Muscle of arm (tissue), 14 donors: ENCODE measurements at places on chromosomes 2 and 18. TPM values are rescaled to one million over a fixed set of nuclear protein-coding genes. Genes with fewer than 3 reads are reported as not detected.

Gene CASP8
- polyA plus RNA-seq = 7.9 TPM

Gene L3MBTL4
- 4.2 TPM for polyA plus RNA-seq

Gene GPR45
- polyA plus RNA-seq = not detected

GRCh38 chr2:229405796-229406195 is 134.7 kb upstream of the PID1 start:
- DNase-seq = no peak

Gene REG1B
- not detected for polyA plus RNA-seq

- no peak for DNase-seq
Observed at GRCh38 chr2:135121016-135121657, 69.0 kb downstream of the RAB3GAP1 start.

GRCh38 chr2:37550190-37550589 is 121.3 kb downstream of the CDC42EP3 start:
- no peak for DNase-seq

DNA sequence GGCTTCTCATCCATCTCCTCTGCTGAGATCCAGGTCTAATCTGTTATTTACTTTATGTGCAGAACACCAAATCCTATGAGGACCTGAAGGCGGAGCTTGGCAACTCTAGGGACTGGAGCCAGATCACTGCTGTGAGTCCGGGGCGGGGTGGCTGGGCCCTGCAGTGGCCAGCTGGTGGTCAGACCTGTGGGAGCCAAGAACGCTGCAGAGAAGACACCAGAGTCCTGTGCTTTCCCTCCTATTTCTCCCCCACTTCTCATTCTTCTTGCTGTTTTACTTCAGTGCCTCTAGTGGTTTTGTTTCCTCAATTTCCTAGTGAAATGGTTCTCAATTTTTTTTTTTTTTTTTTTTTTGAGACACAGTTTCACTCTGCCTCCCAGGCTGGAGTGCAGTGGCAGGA is 19.7 kb downstream of the VIL1 start:
- DNase-seq = no peak

- DNase-seq = no peak
Observed at GRCh38 chr2:121450301-121450700, 80.4 kb upstream of the RNU4ATAC start.

GRCh38 chr18:10455726-10456453 is 1.5 kb downstream of the APCDD1 start:
- DNase-seq = no peak

Gene CTIF
- polyA plus RNA-seq = 46.3 TPM

- no peak for DNase-seq
Observed at GRCh38 chr2:216344950-216345300, 27.4 kb downstream of the MARCHF4 start.

DNA sequence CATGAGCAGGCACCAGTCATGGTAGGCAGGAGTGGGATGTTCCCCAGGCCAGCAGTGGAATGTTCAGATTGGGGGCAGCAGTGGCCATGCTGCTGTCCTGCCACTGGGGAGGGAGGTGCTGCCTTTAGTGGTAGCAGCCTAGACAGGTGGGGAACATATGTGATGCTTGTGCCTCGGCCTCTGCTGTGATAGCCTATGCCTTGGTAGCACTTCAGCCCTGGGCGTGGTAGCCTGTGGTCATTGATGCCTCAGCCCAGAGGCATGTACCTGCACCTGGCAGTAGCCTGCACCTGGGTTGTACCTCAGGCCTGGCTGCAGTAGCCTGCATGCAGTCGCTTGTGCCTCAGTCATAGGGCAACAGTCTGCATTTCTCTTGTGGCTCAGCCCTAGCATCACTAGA is 7.1 kb downstream of the RFTN2 start:
- DNase-seq = no peak

Gene CRACDL
- polyA plus RNA-seq = 1.2 TPM

Gene RTP5
- polyA plus RNA-seq = not detected

- DNase-seq = no peak
Observed at GRCh38 chr18:69787825-69788547, 159.7 kb downstream of the CD226 start.

Gene CCDC178
- 1.0 TPM for polyA plus RNA-seq

GRCh38 chr2:43989545-43989944 is 6.2 kb downstream of the LRPPRC start:
- DNase-seq = no peak

DNA sequence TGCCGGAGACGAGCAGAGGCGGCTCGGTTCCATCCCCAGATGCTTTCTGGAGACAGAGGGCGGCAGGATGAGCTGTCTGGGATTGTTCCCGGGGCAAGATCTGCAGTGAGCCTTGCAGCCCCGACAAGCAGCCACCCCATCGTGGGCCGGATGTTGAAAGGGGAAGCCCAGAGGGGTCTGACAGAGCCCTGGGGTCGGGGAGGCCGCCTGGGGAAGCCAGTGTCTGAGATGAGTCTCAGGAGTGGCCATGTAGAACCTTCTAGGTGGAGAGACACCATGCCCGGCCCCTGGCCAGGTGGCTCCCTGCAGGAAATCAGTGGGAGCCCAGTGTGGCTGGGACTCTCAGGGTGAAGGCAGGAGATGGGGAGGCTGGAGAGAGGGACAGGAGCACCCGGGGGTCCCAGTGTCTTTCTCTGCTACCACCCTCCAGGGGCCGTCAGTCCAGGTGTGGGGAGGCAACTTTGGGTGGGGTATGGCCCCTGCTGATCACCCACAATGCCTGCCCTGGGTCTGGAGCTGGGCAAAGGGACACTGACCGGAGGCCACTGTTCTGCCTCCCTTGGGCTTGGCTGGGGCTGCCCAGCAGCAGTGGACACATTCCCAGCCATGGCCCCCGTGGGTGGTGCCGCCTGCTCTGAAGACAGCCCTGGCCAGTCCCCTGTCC is 128.3 kb upstream of the HS6ST1 start:
- DNase-seq = no peak

Gene NYAP2
- polyA plus RNA-seq = 0.35 TPM

DNA sequence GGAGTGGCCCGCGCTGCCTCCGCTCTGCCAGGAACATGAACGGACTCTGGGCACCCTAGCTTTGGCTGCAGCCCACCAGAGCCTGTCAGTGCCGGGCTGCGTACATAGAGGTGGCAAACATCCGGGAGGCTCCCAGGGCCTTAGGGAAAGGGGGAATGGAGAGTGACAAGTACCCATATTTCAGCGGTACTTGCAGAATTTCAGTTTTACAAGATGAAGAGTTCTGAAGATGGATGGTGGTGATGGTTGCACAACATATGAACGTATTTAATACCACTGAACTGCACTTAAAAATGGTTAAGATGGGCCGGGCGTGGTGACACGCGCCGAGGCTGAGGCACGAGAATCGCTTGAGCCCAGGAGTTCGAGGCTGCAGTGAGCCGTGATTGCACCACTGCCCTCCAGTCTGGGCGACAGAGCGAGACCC is 873 bp downstream of the MTHFD2 start:
- DNase-seq = no peak

Gene FRZB
- polyA plus RNA-seq = 6.1 TPM

GRCh38 chr2:7165736-7166135 is 248.5 kb downstream of the RNF144A start:
- DNase-seq = no peak

GRCh38 chr2:189113963-189114362 is 65.6 kb downstream of the COL5A2 start:
- DNase-seq = no peak

Gene MATN3
- 1.0 TPM for polyA plus RNA-seq

DNA sequence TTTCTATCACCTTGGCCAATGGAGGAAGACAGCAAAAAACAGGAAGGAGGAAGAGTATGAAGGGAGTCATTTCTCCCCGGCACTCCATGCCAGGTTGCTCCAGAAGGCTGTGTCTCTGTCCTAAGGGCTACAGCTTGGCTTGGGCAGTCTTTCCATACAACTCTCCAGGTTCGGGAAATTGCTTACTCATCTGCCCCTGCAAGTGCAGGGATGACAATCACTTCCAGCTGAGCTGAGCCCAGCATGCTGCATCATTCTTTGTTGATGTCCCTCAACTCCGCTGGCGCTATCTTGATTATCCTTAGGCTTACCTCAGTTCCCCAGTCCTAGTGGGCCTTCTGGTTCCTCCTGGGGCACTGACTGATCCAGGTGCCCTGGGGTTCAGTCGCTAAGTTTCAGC is 86.9 kb upstream of the COPS8 start:
- DNase-seq = no peak

Gene MYOM1
- 547 TPM for polyA plus RNA-seq

Gene IWS1
- polyA plus RNA-seq = 51.0 TPM

DNA sequence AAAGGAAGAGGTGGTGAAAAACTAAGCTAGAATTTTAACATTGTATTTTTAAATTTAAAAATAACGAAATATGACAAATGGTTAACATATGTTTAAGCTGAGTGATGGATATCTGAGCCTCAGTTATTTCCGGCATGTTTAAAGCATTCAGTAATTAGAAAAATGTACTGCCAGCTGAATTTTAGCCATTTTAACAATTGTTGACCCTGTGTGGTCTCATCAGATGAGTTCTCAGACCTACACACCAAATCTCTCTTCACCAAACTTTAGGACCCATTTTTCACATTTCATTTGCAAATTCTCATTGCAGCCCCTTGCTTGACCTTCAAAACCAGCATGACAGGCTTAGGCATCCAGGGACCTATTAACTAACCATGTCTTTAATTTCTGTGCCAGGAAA is 91.5 kb upstream of the RGPD4 start:
- no peak for DNase-seq

Gene DCDC2C
- polyA plus RNA-seq = not detected

Gene MROH2A
- not detected for polyA plus RNA-seq

Gene C2orf66
- not detected for polyA plus RNA-seq

GRCh38 chr2:436205-436604 is 148.3 kb upstream of the ALKAL2 start:
- no peak for DNase-seq

Gene ATP6V1C2
- 3.3 TPM for polyA plus RNA-seq

DNA sequence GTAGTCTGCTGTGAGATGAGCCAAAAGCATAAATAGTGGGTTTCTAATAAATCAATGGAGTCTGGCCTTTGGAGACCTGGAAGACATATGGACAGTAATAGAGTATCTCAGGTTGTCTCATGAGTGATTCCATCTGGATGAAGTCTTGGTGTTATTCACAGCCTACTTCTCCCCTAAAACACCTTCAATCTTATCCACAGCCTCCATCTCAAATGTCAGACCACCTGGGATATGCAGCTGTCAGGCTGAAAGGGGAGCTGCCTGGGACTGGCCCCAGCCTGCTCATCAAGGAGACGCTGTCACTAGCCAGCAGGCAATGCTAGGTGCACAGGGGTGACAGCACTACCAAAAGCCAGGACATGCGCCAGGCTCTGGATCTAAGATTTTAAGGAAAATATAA is 684.0 kb upstream of the ZEB2 start:
- no peak for DNase-seq

- DNase-seq = no peak
Observed at GRCh38 chr18:1075322-1075721, 170.7 kb downstream of the ADCYAP1 start.

DNA sequence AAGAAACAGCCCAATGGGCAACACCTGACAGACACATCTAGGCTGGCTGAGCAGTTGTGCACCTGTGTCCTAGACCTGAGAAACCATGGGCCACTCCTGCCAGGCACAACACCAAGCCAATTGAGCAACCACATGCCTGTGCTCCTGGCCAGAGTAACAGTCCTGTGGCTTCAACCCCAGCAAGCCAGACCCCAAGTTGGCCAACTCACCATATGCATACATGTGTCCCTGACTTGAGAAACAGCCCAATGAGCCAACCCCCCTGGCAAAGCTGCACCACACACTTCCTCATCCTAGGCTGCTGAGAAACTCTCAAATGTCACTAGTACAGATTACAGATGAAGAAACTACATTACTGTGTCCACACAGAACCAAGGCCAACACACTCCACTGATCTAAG is 36.6 kb downstream of the USP34 start:
- no peak for DNase-seq

Gene ELOA2
- not detected for polyA plus RNA-seq
